ENCODE measurements at places on chromosomes 5 and 9.

DNA sequence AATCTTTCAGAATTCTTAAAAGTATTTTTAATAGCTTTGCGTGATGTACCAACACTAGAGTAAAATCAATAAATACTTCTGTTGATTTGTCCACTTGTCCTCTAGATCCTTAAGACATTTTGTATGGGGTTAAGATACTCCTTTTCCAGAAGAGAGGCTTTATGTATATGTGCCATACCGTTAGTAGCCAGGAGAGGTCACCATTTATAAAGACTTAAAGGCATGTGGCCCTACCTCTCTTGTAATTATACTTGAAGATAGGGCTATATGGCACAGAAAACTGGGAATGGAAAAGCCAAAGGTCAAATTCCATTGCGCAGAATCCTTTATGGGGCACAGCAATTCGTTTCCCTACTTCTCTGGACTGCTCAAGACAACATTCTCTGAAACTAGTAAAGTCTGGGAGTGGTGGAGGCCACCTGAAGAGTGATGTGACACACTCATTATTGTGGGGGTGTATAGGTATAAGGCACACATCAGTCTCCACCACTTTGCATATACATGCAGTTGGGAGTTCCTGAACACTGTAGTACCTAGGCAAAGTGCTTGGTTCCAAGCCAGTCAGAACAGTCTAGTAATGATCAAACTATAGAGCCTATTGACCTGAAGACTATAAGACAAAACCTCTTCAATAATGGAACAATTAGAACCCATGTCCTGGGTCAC, 140.1 kb upstream of the FBXL17 start:
- DNase-seq: peak; percentile 5

DNA sequence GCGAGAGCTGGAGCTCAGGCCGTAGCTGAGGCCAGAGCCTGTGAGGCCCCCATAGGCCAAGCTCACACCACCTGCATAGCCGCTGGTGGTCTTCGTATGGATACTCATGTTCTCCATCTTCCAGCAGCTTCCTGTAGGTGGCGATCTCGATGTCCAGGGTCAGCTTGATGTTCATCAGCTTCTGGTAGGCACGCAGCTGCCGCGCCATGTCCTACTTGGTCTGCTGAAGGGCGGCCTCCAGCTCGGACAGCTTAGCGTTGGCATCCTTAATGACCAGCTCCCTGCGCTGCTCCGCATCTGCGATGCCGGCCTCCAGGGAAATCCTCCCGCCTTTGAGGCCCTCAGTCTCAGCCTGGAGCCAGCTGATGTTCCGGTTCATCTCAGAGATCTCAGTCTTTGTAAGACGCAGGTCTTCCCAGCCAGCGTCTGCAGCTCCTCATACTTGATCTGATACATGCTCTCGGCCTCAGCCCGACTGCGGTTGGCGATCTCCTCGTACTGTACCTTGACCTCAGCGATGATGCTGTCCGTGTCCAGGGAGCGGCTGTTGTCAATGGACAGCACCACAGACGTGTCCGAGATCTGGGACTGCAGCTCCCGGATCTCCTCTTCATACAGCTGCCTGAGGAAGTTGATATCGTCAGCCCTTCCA, 172.1 kb downstream of the PPP2R2B start:
- no peak for DNase-seq

- no peak for DNase-seq
Measured at GRCh38 chr9:137666513-137666822, 47.7 kb downstream of the EHMT1 start.

DNA sequence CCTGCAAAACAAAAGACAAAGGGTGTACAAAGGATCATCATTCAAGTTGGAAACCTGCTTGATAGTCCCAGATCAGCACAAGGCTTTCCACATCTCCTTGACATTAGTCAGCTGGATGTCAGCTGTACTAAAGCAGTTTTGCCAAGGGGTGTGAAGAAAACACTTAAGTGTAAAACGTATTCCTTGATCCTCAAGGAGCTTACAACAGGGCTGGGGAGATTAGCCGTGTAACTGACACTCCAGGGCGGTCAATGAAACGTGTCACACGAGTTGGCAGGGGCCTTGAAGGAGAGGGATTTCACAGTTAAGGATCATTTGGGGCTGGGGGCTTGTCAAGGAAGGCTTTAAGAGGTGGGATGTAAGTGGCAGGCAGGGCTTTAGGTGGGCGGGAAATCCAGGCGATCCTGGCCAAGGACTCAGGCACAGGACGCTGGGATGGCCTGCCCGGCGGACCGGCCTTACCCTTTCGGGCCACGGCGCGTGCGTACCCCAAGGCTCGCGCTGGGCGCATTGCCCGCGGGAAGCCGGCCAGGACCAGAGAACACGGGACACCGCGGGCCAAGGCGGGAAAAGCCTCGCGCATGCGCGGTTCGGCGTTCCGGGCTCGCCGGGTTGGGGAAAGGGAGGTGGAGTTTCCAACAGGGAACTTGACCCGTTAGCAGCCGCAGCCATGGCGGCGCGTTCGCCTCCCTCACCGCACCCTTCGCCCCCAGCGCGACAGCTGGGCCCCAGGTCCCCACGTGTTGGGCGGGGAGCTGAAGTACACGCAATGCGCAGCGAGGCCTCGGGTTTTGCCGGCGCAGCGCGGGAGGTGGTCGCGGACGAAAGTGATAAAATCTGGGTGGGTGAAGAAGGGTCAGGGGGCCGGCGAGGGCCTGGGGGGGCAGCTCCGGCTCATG, at the start of gene CNTLN:
Gene CNTLN, plus strand, starts transcription at position 645 of the 899 bp plus-strand sequence. Its CDS starts 26 bp downstream, at position 671.
- peak; percentile 76 for DNase-seq

DNA sequence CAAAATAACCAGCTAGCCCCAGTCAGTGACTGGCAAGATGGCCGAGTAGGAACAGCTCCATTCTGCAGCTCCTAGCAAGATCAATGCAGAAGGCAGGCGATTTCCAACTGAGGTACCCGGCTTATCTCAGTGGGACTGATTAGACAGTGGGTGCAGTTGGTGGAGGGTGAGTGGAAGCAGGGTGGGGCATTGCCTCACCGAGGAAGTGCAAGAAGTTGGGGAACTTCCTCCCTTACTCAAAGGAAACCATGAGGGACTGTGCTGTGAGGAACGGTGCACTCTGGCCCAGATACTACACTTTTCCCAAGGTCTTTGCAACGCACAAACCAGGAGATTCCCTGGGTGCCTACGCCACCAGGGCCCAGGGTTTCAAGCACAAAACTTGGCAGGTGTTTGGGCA, 9.6 kb upstream of the BTNL8 start:
- no peak for DNase-seq

- no peak for DNase-seq
Measured at GRCh38 chr5:135253601-135254178, 145.3 kb downstream of the MACROH2A1 start.

DNA sequence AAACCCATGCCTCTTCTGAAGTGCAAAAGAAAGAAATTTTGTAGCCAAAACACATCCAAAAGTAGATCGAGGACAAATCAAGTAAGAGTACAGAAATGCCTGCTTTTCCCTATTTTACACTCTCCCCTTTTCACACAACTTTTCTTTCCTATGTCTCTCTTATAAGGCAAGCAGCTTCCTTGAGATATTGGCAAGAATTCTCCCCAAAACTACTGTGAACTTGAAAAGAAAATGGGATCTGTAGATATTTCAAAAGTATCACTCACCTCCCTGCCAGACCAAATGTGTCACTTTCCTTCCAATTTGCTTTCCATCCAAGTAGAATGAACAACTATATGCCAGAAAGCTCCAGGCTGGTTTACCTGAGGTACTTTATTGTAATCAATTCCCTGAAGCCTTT, 47.9 kb upstream of the GABRA6 start:
- no peak for DNase-seq

DNA sequence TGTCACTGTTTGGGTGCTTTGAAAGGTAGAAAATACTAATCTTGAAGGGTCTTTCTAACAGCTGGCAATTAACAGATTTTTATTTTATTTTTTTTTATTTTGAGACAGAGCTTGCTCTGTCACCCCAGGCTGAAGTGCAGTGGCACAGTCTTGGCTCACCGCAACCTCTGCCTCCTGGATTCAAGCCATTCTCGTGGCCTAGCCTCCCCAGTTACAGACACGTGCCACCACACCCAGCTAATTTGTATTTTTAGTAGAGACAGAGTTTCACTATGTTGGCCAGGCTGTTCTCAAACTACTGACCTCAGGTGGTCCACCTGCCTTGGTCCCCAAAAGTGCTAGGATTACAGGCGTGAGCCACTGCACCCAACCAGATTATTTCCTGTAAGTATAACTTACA, 12.8 kb upstream of the APC start:
- DNase-seq: no peak

DNA sequence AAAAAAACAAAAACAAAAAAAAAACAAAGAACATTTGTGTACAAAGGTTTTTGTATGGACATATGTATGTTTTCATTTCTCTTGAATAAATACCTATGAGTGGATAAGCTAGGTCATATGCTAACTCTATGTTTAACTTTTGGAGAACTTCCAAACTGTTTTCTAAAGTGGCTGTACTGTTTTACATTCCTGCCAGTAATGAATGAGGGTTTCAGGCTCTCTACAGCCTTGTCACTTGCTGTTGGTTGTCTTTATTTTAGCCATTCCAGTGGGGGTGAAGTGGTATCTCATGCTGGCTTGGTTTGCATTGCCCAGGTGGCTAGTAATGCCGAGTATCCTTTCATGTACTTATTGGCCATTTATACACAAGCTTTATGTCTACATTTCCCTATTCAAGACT, 9.1 kb upstream of the TRIO start:
- no peak for DNase-seq

- no peak for DNase-seq
Measured at GRCh38 chr9:89842267-89842768, 237.5 kb downstream of the GADD45G start.

DNA sequence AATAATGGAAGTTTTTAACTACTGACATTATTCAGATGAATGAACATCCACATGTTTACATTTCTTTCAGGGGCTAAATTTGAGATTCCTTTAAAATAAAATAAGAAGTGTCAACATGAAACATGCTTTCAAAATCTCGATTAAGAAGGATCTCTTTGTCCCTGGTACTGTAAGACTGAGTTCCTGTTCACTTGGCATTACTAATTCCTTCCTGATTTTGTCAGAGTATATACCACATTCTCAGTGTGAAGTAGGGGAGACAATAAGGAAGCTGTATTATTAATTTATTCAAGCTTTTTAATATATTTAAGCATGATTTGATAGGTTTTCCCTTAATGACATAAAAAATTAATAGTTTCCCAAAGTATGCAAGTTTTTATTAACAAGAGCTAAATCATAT, 81.5 kb upstream of the GRHPR start:
- peak; percentile 52 for DNase-seq

DNA sequence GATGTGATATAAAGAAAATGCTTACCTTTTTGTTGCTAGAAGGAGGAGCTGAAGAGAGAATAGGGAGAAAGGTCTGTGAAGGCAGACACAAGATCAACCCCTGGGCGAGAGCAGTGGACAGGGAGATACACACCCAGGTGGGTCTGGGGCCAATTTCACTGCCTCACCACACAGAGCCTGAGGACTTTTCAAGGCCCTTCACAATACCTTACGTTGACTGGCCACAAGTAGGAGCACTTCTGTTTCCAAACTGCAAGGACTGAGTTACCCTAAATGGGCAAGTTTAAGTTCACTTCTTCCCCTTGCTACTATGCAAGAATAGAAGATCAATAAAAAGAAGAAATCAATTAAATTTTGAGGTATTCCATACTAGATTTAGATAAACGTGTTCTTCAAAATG, 174.5 kb upstream of the SLC12A2 start:
- peak; percentile 11 for DNase-seq

DNA sequence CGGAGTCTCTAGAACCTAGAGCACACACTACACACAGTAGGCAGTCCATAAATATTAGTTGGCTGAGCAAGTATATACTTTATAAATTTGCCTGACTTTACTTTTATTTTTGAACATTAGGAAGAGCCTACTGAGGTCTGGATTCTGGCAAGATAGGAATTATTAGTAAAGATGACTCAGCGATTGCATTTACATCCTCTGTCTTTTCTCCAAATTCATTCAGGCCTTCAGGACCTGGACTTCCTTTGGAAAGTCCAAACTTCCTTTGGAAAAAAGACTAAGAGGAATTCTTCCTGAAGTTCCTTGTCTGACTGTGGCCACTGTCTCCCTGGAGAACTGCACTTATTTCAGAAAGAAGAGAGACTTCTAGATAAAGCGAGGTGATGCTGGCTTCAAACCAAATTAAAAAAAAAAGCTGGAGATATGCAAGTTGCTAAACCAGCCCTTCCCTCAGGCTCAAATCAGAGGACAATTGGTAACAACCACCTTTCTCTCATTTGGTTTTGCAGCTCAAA, 251.3 kb downstream of the GAS1 start:
- no peak for DNase-seq

DNA sequence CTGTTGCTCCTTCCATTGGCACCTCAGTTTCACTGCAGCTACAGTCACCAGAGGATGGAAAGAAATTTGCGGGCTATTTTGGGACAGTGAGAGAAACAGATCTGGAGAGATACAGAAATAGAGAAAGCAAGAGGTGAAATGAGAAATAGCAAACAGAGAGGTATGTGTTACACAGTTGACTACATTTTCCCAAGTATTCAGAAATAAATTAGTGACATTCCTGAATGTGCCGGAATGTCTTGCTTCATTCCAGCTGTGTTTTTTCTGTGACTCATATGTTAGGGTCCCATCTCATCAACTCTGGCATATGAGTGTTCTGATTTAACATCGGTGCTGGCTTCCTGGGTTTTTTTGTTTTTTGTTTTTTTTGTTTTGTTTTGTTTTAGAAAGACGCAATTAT, 63.8 kb upstream of the ZNF462 start:
- no peak for DNase-seq

- DNase-seq: no peak
Measured at GRCh38 chr5:41681840-41682239, 171.4 kb upstream of the PLCXD3 start.

DNA sequence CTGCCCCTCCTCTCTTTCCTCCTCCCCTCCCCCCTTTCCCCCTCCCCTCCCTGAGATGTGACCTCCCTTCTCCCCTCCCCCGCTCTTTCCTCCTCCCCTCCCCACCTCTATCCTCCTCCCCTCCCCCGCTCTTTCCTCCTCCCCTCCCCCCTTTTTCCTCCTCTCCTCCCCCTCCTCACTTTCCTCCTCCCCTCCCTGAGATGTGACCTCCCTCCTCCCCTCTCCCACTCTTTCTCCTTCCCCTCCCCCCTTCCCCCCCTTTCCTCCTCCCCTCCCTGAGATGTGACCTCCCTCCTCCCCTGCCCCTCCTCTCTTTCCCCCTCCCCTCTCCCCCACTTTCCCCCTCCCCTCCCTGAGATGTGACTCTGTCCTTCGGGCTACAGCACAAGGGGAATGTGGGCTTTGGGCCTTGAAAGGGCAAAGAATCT, 169.8 kb downstream of the COL23A1 start:
- DNase-seq: no peak

DNA sequence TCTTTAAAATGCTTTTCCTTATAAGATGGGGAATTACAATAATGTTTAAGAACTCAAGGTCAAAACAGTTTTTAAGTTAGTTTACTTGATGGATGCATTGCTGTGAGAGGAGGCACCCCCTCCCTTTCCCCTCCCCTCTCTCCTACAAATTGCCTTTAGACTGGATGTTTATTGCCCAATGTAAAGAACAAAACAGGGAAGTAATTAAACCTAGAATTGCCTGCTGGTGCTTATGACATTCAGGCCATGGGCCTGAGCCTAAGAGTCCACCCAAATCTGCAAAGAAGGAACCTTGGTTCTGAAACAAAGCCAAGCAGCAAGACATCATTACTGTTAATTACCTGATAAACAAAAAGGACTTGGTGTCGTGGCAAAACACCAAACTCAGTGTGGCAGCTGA, 630.3 kb downstream of the ISL1 start:
- no peak for DNase-seq

Measured in bone marrow (tissue), 2 donors.